ENCODE measurements at places on chromosomes 11 and 22.

DNA sequence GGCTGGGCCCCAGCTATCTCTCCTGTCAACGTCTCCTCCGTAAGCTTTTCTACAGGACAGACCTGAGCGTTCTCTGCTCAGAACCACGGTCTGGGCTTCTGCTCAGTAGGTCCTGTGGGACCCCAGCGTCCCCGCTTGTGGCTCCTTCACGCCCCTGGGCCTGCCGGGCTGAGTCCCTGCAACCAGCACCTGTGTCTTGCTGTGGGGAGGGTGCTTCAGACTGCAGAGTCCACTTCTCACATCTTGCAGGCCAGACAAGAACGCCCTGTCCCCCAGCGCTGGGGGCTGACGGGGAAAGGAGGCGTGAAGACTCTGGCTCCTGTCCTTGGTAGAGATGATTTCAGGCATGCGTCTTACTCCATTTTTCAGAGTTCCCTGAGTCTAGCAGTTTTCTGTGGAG lies 1480.8 kb downstream of the BRD1 start:
- H3K36me3 ChIP-seq: no peaks in the 10 kb centered on the region
- H3K27me3 ChIP-seq: peaks cover 1% of the 10 kb centered on the region
- no peak for DNase-seq
- no peaks in the 10 kb centered on the region for H3K4me1 ChIP-seq
- no peak overlapping the region for H3K4me3 ChIP-seq
- H3K27ac ChIP-seq: no peak overlapping the region

DNA sequence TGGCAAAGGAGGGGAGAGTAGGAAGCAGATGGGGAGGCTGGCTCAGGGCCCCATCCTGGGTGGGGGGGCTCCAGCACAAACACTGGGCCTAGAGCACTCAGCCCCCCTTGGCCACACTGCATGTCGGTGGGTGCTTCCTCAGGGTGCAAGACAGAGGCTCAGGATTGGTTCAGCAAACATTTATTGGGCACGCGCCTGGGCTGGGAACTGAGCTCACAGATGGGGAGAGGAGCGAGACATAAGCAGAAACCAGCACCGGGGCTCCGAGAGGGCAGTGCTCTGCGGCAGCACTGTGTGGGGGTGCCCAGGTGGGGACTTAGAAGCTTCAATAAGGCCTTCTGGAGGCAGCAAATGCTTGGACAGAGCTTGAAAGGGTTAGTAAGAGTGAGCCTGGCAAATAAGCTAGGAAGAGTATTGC lies 12.1 kb upstream of the EHD1 start:
- DNase-seq: no peak
- H3K27ac ChIP-seq: no peak overlapping the region
- H3K27me3 ChIP-seq: no peaks in the 10 kb centered on the region
- H3K4me1 ChIP-seq: peaks cover 22% of the 10 kb centered on the region
- no peak overlapping the region for H3K4me3 ChIP-seq

GRCh38 chr11:1936072-1936780 lies 10.9 kb upstream of the MRPL23 start:
- H3K4me3 ChIP-seq: no peak overlapping the region
- peaks cover 4% of the 10 kb centered on the region for H3K4me1 ChIP-seq
- H3K27me3 ChIP-seq: no peaks in the 10 kb centered on the region
- no peaks in the 10 kb centered on the region for H3K36me3 ChIP-seq
- DNase-seq: no peak

DNA sequence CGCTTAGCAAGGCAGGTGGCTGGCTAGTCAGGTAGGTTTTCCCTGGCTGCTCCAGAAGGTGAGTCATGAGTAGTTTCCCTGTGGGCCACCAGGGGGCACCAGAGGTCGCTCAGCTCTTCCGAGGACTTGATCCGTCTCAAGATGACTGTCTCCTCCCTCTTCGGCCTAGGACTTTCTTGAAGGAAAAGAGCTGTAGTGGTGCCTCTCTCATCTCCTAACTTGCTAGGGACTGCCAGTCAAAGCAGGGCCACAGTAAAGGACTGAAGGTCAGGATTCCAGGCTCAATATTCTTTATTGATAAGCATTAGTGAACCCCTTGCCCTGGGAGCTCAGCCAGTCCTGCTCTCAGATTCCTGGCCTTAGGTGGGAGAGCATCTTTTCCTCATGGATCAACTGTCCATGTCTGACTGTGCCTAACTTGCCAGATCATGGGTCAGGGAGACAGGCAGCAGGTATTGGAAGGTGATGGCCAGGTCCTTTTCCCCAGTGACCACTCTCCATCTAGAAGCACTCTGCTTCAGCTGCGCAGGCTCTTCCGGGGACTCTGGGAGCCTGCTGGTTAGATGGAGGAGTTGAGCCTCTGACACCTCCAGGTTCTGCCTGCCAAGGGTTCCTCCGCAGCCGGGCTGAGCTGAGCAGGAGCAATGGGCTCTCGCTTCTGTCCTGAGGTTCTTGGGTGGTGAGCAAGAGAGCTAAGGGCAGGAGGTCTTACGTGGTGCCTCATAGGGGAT lies 1.9 kb downstream of the POLD4 start:
- peak overlapping the region; percentile 55 for H3K4me3 ChIP-seq
- peak; percentile 74 for DNase-seq
- H3K36me3 ChIP-seq: no peaks in the 10 kb centered on the region
- peak overlapping the region; percentile 76 for H3K27ac ChIP-seq

DNA sequence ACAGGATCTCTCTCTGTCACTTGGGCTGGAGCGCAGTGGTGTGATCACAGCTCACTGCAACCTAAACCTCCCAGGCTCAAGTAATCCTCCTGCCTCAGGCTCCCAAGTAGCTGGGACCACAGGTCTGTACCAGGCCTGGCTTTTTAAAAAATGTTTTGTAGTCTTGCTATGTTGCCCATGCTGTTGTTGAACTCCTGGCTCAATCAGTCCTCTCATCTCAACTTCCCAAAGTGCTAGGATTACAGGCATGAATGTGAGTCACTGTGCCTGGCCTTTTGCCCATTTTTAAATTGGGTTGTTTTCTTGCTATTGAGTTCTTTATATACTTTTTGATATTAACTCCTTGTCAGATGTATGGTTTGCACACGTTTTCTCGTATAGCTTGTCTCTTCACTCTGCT lies 33.0 kb upstream of the PITPNB start:
- H3K4me3 ChIP-seq: no peak overlapping the region
- H3K36me3 ChIP-seq: peaks cover 1% of the 10 kb centered on the region
- DNase-seq: no peak
- H3K27ac ChIP-seq: no peak overlapping the region

GRCh38 chr11:18012122-18012905 lies 533 bp downstream of the SERGEF start:
- no peaks in the 10 kb centered on the region for H3K36me3 ChIP-seq
- H3K4me1 ChIP-seq: peaks cover 40% of the 10 kb centered on the region
- DNase-seq: peak; percentile 37
- H3K4me3 ChIP-seq: peak overlapping the region; percentile 93

DNA sequence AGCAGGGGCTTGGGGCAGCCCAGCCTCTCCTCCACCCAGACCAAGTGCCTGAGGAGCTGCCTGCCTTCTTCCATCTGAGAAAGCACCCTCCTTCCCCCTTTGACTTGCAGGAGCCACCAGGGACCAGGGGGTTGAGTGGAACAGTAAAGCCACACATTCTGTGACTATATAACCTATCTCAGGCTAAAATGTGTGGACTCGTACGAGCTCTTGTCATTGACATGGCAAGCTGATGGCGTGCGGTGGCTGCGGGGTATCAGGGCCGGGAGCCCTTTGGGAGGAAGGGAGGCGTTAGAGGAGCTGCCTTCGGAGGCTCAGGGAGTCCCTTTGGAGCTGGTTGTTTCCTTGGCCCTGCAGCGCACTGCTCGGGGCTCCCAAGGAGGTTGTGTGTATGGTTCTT lies 84.5 kb downstream of the CEP164 start:
- DNase-seq: no peak
- no peak overlapping the region for H3K27ac ChIP-seq
- no peak overlapping the region for H3K4me3 ChIP-seq
- H3K27me3 ChIP-seq: no peaks in the 10 kb centered on the region
- H3K36me3 ChIP-seq: peaks cover 16% of the 10 kb centered on the region

GRCh38 chr11:121465709-121466062 lies 12.9 kb upstream of the SORL1-AS1 start:
- peak overlapping the region; percentile 99 for H3K27ac ChIP-seq
- H3K36me3 ChIP-seq: peaks cover 13% of the 10 kb centered on the region
- peak overlapping the region; percentile 61 for H3K4me3 ChIP-seq
- H3K4me1 ChIP-seq: peaks cover 92% of the 10 kb centered on the region
- no peak for DNase-seq

GRCh38 chr11:7376386-7376785 lies 108.9 kb upstream of the OLFML1 start:
- H3K27me3 ChIP-seq: peaks cover 29% of the 10 kb centered on the region
- H3K4me3 ChIP-seq: no peak overlapping the region
- H3K36me3 ChIP-seq: no peaks in the 10 kb centered on the region
- H3K27ac ChIP-seq: no peak overlapping the region

- no peak overlapping the region for H3K4me3 ChIP-seq
- H3K36me3 ChIP-seq: no peaks in the 10 kb centered on the region
- no peak overlapping the region for H3K27ac ChIP-seq
- H3K27me3 ChIP-seq: peaks cover 10% of the 10 kb centered on the region
- DNase-seq: no peak
Measured at GRCh38 chr22:39463931-39464390, 7.1 kb downstream of the MGAT3 start.

DNA sequence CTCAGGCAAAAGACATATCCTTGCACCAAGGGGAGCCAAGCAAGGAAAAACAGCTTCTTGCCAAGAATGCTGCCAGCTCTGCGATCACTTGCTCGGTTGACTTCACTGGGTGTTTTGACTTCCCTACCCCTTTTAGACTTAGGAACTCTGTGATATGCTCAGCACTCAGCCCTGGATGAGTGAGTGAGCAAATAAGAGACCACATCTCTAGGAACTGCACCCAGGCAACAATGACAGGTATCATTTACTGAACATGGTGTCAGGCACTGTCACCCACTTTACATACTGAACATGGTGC lies 3.7 kb upstream of the IRAG1 start:
- DNase-seq: no peak
- no peaks in the 10 kb centered on the region for H3K36me3 ChIP-seq
- no peak overlapping the region for H3K27ac ChIP-seq
- H3K4me1 ChIP-seq: no peaks in the 10 kb centered on the region
- peaks cover 4% of the 10 kb centered on the region for H3K27me3 ChIP-seq

- H3K27me3 ChIP-seq: no peaks in the 10 kb centered on the region
- H3K27ac ChIP-seq: no peak overlapping the region
- no peaks in the 10 kb centered on the region for H3K36me3 ChIP-seq
- DNase-seq: no peak
Measured at GRCh38 chr11:101817581-101817980, 97.2 kb upstream of the CEP126 start.

- H3K27ac ChIP-seq: no peak overlapping the region
- peaks cover 21% of the 10 kb centered on the region for H3K4me1 ChIP-seq
- DNase-seq: no peak
- no peak overlapping the region for H3K4me3 ChIP-seq
Measured at GRCh38 chr11:502288-503178, 4.5 kb downstream of the RNH1 start.

GRCh38 chr11:8732748-8733241 lies 50.2 kb downstream of the RPL27A start:
- no peak overlapping the region for H3K4me3 ChIP-seq
- no peaks in the 10 kb centered on the region for H3K27me3 ChIP-seq
- H3K4me1 ChIP-seq: no peaks in the 10 kb centered on the region
- no peaks in the 10 kb centered on the region for H3K36me3 ChIP-seq

- H3K27me3 ChIP-seq: no peaks in the 10 kb centered on the region
- no peak overlapping the region for H3K4me3 ChIP-seq
Measured at GRCh38 chr11:73366953-73367352, 9.2 kb upstream of the RELT start.

DNA sequence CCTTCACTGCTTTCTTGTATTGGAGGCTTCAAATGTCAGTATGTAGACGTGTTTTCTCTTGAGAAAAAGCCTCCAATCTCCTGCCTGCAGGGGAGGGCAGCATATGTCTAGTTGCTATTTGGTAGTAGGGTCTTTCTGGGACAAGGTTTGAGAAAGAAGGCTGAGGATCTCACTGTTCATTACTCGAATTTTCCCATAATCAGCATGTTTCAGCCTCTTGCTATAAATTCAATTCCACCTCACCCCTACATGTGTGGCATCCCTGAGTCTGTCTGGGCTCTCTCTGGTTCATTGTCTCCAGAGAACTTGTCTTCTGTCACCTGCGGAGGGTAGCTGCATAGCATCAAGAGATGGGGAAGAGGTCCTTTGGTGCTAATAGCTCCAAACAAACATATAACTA lies 19.5 kb upstream of the CCDC83 start:
- peaks cover under 1% of the 10 kb centered on the region for H3K4me1 ChIP-seq
- H3K27me3 ChIP-seq: no peaks in the 10 kb centered on the region
- no peak overlapping the region for H3K4me3 ChIP-seq
- H3K27ac ChIP-seq: no peak overlapping the region

DNA sequence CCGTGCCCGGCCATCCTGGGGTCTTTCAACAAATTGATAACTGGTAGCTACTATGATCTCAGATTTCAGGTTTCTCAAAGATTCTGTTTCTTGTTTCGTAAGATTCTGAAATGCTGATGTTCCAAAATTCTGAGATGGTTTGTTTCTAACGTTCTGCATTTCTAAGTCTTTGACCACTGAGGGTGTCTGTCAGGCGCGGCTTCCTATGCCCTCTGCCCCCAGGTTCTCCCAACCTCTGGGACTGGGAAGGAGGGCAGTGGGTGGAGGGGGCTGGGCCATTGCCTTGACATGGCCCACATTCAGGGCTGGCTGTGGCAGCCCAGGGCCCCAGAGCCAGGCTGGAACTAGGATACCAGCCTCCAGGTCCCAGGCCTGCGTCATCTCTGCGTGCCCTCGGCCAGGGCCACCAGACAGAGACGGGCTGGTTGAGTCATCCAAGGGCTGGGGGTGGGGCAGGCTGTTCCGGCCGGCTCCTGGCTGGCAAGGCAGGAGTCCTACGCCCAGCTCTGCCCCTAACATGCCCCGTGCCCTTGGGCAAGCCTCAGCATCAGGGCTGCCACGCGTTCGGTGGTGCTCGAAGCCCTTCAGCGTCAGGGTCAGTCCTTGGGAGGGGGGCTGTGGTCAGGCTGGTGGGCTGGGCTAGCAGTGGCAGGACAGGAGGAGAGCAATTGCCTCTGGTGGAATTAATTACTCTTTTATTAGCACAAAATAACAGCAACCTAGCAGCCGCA lies 5.2 kb downstream of the TMEM134 start:
- DNase-seq: no peak
- H3K27me3 ChIP-seq: no peaks in the 10 kb centered on the region
- peak overlapping the region; percentile 48 for H3K4me3 ChIP-seq
- H3K4me1 ChIP-seq: peaks cover 30% of the 10 kb centered on the region
- H3K27ac ChIP-seq: peak overlapping the region; percentile 93

- DNase-seq: no peak
- H3K4me1 ChIP-seq: peaks cover 59% of the 10 kb centered on the region
- H3K36me3 ChIP-seq: peaks cover 2% of the 10 kb centered on the region
Measured at GRCh38 chr11:65489706-65490320, 9.0 kb upstream of the MALAT1 start.

- H3K4me1 ChIP-seq: no peaks in the 10 kb centered on the region
- DNase-seq: no peak
- no peaks in the 10 kb centered on the region for H3K27me3 ChIP-seq
- H3K36me3 ChIP-seq: peaks cover 17% of the 10 kb centered on the region
- H3K4me3 ChIP-seq: no peak overlapping the region
- H3K27ac ChIP-seq: no peak overlapping the region
Measured at GRCh38 chr11:117385471-117385870, 57.8 kb downstream of the CEP164 start.
